ENCODE measurements at places on chromosomes 4 and X. TPM values are rescaled to one million over a fixed set of nuclear protein-coding genes. Genes with fewer than 3 reads are reported as not detected.

The TEC gene
- 0.37 TPM for total RNA-seq

GRCh38 chrX:5928224-5928623 is 300.4 kb downstream of the NLGN4X start:
- DNase-seq = no peak

The KIAA1210 gene
- 0.98 TPM for total RNA-seq

GRCh38 chr4:39528061-39528465 is 824 bp upstream of the UGDH start:
- DNase-seq = no peak

The THOC2 gene
- total RNA-seq = 69.5 TPM

- no peak for DNase-seq
Measured at GRCh38 chrX:122703762-122704161, 480.3 kb upstream of the GRIA3 start.

- no peak for DNase-seq
Measured at GRCh38 chrX:71439896-71440295, 73.7 kb downstream of the TAF1 start.

DNA sequence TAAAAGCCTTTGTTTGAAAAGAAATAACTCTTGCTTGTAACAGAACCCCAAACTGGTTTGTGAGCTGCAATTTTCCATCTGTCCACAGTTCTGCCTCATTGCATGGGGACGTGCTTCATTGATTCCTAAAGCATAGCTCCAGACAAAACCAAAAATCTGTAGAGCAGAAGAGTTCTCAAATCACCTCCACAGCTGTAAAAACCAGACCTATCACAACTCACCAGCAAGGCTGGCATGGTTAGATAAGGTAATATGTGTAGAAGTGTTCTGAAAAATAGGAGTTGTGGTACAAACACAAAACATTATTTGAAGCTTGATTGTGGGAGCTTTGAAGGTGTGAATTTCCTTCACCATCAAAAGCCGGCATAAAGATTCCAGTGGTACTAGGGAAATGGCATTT is 12.5 kb upstream of the RAB28 start:
- no peak for DNase-seq

The DMRTC1 gene
- total RNA-seq = 1.4 TPM

The FAM199X gene
- total RNA-seq = 14.9 TPM

The IL15 gene
- not detected for total RNA-seq

DNA sequence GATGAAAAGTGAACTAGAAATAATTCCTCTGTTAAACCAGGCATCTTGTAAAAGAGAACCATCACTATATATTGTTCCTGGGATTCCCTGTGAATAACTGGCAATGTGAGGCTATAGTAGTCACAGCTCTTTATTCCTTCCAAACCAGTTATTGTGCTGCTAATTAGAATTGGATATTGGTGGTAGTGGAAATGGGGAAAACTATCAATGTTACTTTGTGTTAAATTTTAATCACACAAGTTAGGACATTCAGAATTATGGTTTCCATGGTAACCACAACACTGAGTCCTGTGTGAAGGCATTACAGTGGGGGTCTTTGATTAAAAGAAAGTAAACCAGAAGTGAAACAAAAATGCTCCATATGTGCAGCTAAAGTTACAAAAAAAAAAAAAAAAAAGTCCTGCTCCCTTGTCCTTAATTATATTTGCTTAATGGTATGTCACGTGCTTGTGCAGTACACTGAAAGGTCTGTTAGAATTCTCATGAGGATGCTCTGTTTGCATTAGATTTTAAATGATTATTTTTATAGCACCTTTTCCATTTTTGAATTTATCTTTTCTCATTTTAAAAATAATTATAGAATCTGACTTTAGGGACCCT is 200.4 kb downstream of the ADGRL3 start:
- DNase-seq = no peak

DNA sequence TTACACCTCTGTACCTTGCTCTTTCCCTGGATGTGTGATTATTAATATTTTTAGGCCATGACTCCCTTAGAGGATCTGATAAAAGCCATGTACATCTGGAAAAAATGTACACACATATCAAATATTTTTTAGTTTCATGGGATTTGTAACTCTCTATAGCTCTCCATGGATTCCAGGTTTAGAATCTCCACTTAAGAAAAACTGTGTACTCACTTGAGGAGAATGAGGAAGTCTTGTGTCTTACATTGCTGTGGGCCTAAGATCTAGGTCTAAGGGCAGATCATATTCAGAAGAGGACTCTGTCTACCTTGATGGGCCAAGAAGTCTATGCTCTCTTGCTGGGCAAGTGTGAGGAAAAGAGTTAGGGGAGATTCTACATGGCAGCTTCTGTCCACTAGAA is 98.0 kb downstream of the RRAGB start:
- no peak for DNase-seq

- no peak for DNase-seq
Measured at GRCh38 chr4:12689457-12689856, 794.7 kb downstream of the RAB28 start.

GRCh38 chr4:78656968-78657445 is 105.4 kb downstream of the ANXA3 start:
- DNase-seq = no peak

The SLC6A14 gene
- total RNA-seq = not detected

DNA sequence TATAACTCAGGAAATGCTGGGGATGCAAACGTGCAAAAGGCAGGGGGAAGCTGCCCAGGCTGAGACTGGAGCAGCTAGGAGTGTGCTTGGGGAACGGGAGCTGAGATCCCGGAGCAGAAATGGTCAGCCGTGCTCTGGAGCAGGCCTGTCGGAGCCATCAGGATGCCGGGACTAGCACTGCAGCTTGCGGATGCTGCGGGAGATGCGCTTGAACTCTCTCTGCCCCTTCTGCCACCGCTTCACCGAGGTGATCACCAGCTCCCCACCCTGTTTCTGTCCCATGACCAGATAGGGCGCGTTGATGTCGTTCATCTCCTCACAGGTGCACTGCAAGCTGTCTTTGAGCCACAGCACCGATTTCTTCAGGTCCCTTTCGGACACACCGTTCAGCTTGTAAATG is 7.6 kb downstream of the SFRP2 start:
- no peak for DNase-seq

- no peak for DNase-seq
Measured at GRCh38 chr4:101205916-101206315, 141.4 kb downstream of the PPP3CA start.

DNA sequence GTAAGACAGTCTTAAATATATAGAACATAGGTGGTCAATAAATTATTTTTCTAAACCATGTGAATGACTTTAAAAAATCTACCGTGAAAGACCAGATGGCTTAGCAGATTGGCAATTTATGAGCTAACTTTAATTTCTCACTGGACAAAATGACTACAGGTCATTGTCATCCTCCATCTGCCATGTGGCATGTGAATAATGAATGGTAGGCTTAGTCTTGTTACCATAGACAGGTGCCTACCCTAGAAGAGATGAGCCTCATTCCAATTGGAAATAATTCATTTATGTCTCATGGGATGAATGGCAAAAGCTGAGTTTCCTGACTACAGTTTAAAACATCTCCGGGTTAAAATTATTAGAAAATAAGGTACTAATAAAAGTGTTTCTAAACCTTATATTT is 1043.3 kb downstream of the FAT4 start:
- DNase-seq = no peak

The TRIM2 gene
- total RNA-seq = 120 TPM

The SFRP2 gene
- total RNA-seq = 0.54 TPM

GRCh38 chr4:40388239-40388638 is 53.1 kb downstream of the CHRNA9 start:
- DNase-seq = no peak

- DNase-seq = no peak
Measured at GRCh38 chrX:54246866-54247265, 63.8 kb upstream of the FAM120C start.

DNA sequence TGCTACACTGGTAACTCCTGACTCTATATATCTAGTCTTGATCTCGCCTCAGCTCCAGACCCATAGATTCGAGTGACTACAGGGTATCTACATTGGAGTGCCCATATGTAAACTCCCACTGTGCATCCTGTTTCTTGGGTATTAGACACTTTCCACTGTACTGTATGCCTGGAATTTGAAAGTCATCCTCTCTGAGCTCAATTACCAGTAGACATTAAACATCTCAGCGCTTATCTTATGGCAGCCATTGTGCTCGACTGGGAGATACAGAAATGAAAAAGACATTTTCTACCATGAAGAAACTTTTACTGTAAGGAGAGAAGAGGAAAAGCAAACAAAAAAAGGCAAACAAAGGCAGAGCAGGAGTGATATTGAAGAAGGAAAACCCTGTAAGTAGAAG is 151.9 kb upstream of the JADE1 start:
- DNase-seq = no peak

DNA sequence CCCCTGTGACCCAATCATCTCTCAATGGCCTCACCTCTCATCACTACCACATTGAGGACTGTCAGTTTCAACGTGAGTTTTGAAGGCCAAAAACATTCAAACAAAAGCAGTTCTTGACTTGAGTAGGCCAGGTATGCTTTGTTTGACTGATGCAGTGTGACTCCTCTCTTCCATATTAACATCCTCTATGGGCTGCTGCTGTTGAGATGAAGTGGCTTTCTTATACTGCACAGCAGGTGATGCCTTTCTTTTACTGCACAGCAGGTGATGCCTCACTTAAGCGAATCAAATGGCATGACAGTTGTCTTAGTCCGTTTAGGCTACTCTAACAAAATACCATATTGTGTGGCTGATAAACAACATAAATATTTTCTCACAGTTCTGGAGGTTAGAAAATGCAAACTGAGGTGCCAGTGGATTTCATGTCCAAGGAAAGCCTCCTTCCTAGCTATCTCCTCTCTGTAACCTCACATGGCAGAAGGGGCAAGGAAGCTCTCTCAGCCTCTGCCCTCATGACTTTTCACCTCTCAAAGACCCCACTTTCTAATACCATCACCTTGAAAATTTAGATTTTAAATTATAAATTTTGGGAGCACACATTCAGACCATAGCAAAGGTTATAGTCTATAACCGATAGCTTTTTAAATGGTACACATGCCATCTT is 2267.9 kb upstream of the AGA start:
- DNase-seq = no peak

DNA sequence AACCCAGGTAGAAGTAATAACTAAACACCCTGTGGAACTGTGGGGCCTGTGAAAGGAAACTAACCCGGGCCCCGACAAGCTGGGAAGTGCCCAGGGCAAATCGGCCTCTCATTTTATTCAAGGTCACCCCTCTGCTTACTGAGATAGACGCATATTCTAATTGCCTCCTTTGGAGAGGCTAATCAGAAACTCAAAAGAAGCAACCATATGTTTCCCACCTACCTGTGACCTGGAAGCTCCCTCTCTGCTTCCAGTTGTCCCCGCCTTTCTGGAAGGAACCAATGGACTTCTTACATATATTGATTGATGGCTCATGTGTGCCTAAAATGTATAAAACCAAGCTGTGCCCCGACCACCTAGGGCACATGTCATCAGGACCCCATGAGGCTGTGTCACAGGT is 23.1 kb upstream of the DHRSX start:
- no peak for DNase-seq

The LANCL3 gene
- total RNA-seq = 1.1 TPM

The ERAS gene
- total RNA-seq = not detected

DNA sequence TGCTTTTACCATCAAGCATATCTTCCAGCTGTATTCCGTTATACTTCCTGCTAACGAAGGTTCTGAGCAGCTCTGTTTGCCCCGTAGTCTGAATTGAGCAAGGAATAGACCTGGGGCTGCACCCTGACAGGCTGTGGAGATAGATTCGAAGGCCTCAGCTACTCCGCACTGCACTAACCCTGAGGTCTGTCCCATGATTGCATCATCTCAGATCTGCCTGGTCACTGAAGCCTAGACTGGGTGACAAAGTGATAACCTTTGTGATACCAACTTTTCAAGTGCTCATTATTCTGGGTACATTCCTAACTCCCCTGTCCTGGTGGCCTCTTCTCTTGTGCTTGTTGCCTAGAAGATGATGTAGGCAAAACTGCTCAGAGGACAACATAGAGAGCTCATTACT is 29.9 kb upstream of the PGRMC1 start:
- no peak for DNase-seq

DNA sequence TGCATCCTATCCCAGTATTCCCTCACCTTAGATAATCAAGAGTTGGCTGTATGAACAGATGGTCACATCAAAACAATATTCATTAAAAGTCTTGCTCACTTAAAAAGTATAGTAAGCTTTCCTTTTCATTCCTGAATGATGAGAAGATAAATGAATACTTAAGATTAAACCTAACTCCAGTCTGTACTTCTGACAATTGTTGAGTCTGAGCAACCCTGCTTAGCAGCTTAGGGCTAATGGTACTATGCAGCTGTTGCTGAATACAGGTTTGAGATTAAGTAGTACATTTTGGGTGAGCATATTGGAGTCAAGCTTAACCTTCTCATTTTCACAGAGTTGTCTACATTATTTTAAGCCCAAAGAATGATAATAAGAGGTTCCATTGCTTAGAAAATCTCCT is 121.7 kb upstream of the ETNPPL start:
- DNase-seq = no peak

DNA sequence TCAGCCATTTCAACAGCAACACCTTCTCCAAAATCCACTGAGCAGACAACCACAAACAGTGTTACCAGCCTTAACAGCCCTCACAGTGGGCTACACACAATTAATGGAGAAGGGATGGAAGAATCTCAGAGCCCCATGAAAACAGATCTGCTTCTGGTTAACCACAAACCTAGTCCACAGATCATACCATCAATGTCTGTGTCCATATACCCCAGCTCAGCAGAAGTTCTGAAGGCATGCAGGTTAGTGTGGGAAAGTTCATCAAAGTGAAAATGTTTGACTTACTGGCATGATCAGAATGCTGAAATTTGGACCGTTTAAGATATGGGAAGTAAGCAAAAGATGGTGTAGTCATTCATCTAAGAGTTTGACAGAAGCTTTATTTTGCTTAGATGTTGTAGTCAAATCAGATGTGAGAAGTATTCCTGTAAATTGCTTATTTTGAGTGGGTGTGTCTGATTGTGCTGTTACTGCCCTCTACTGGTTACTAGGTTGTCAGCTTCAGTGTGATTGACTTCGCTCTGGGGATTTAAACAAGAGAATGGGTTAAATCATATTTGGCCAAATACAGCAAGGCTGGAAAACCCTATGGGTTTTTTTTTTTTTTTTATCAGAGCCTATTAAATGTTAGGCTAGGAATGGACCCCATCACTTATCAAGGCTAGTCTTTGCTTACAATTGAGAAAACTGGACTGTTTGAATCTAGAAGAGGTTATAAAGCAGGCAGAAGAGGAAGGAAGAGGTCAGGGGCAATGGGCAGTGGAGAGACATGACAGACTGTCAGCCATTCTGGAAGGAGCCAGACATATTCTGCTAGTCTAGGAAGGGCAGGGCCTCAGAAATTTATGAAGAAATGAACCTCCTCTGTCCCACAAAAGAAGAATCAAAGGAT is 130.3 kb downstream of the DIPK2B start:
- no peak for DNase-seq

The LONRF3 gene
- total RNA-seq = 0.29 TPM

GRCh38 chr4:123649645-123650391 is 253.2 kb downstream of the SPRY1 start:
- no peak for DNase-seq

The ABCE1 gene
- 36.2 TPM for total RNA-seq

The UGT2A1 gene
- not detected for total RNA-seq

GRCh38 chr4:100288161-100288560 is 97.9 kb upstream of the DDIT4L start:
- no peak for DNase-seq

- no peak for DNase-seq
Measured at GRCh38 chr4:7132249-7132648, 60.1 kb upstream of the SORCS2 start.

GRCh38 chr4:10877076-10877475 is 192.5 kb upstream of the CLNK start:
- no peak for DNase-seq
